ENCODE measurements at places on chromosomes 5 and 9.

DNA sequence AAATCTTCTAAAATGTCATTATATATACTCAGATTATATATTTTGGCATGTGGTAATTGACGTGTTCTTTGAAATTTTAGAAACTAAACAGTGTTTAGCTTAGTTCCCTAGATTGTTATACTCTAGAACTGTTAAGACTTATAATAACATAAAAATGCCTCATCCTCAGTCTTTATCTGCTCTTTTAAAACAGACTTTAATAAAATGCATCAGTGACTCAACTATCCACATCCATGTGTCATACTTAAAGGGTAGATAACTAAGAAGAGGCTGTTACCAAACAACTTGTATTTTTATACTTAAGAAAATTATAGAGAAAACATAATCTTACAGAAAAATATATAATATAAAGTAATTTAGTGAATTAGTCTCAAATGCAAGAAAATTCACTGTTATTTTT is 15.2 kb downstream of the NFIL3 start:
- ATAC-seq: no peak

DNA sequence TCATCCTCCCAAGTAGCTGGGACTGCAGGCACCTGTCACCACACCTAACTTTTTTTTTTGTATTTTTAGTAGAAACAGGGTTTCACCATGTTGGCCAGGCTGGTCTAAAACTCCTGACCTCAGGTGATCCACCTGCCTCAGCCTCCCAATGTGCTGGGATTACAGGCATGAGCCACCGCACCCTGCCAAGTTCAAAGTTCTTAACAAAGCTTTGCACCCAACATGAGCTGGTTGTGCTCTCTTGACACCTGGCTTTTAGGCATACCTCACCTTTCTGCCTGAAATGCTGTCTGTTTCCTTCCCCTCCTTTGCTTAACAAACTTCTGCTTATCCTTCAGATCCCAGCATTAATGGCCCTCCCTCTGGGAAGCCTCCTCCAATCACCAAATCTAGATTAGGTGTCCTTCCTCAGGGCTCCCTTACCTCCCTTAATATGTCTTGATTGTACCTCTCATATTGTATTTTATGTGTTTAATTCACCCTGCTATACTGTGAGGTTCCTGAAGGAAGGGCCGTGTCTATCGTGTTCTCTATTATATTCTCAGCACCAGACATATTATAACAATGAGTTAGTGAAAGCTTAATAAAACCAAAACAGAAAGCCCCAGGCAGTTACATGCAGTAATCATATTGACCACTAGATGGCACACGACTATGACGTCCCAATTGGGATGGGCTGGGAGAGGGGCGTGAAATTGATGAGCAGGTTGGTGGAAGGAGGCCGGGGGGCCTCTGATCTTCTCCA is 62.9 kb upstream of the PPARGC1B start:
- ATAC-seq: peak; percentile 42

- no peak for ATAC-seq
Observed at GRCh38 chr9:105978336-105978735, 284.0 kb downstream of the TMEM38B start.

DNA sequence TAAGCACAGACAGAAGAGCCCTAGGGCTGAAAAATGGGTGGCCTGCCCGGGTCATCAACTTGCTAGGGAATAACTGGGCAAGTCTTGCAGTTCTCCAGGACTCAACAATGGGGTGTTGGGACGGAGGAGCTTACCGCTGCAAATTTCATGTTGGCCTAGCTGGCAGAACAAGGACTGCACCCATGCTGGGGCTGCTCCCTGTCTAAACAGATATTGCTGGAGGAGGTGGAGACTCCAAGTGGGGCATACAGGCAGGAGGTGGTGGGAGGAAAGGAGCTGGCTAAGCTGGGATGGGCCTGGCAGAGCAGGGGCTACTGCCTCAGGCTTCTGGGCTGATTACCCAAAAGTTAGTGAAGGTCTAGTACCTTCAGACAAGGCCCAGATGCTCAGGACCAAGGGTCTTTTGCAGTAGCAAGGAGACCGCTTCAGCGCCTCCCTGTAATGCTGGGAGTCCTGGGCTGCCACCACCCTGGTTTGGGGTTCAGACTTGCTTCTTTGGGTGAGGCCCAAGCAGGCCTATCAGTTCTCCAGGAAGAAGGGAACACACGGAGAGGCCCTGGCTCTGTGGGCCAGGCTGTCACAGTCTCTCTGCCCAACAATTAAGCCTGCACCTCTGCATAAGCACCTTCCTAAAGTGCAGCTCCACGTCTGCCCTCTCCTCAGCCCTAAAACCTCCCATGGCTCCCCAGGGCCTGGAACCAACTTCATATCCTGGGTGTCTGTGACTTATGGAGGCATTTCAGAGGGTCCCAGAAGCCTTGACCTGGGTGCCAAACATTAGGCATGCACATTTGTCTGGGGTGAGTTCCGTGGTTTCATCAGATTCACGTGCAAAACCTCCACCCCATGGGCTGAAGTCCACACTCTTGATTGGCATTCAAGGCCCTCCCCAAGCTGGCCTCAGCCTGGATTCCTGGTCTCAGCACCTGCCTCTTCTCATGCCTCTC is 24.2 kb upstream of the KIF12 start:
- no peak for ATAC-seq

DNA sequence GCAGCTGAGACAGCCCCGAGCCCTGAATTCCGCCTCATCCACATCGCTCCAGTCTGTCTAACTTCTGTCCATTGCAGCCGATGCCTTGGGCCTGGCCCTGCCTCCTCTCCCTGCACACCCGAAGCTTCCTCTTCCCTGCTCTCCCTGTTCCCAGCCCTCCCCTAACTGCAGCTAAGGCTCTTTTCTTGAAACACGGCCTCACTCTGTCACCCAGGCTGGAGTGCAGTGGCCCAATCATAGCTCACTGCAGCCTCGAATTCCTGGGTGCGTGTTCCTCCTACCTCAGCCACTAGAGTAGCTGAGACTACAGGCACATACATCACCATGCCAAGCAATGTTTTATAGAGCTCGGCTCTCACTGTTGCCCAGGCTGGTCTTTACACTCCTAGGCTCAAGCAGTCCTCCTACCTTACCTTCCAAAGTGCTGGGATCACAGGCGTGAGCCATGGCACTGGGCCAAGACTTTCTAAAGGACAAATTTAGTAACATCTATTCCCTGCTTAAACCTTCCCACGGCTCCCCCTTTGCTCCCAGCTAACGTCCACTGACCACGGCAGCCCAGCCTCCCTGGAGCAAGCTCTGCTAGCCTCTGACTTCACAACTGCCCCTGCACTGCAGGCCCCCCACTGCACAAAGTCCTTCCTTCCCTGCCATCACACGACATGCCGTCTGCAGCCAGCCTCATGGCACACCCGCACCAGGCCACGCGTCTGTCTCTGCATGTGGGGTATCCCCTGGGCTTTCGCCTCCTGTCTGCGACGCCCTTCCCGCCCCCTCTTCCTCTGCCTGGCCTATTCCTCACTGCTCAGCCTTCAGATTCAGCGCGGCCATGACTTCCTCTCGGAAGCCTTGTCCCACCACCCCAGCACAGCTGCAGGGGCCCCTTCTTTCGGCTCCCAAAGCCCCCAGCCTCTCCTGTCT is 28.6 kb downstream of the LAMC3 start:
- ATAC-seq: peak; percentile 49

DNA sequence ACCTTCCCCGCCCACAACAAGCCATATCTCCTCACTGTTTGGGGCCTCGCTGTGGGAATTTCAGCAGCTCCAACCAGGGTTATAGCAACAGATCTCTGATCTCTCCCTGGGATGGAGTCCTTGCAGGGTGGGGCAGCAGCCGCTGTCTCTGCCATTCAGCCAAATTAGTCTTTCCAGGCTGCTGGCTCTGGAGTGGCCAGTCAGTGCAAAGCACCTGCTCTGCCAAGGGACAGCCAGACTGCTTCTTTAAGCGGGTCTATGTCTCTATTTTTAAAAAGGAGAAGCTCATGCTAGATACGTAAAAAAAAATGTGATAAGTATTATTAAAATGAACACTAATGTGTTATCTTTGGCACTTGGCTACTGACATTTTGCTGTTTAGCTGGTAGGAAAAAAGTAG is 380.2 kb downstream of the CDH10 start:
- ATAC-seq: no peak

- no peak for ATAC-seq
Observed at GRCh38 chr9:32728181-32728580, 55.2 kb upstream of the TMEM215 start.

GRCh38 chr9:71210326-71210725 is 88.9 kb upstream of the TRPM3 start:
- ATAC-seq: no peak

DNA sequence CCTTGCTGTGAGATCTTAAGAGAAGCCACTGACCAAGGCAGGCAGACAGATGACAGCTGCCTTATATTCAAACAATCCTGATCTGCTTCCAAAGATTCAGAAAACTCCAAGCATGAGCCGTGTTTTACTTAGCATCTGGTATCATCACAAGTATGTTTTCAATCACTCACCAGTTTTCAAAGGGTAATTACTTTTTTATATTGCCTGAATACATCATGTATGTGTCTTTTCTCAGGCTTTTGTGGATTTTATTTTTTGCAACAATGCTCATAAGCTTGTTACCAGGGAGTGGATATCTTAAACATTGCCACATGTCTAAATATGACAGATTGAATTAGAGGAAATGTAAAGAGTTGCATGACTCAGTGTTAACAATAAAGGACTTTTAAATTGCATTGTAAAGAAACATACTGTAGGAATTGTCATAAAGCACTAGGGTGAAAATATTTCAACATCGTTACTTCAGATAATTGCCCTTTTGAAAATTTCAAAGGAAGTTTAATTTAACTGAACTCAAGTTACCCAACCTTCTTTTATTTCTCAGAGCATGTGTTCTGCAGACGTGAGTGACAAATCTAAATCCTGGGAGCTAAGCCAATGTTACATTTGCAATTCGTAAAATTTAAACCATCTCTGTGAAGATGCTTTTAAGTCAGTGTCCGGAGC is 326.1 kb downstream of the PLK2 start:
- peak; percentile 69 for ATAC-seq

DNA sequence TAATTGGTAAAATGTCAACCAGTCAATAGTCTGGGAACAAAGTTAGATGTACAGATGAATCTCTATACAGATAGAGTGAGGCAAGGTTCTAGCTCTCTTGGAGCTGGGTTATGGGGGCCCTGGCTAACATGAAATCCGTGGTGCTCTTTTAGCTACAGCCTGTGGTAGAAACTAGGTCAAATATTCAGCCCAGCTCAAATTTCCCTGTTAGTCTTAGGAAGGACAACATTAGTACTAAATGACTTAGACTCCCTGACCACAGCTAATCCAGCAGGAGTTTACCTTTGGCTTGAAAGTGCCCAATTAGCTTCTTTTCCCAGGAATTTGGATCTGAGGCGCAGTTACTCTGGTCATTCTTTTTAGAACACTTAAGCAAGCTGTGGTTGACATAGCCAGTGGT is 170.5 kb downstream of the DMRTA1 start:
- ATAC-seq: no peak

GRCh38 chr5:54135042-54135441 is 175.3 kb downstream of the ARL15 start:
- ATAC-seq: no peak

DNA sequence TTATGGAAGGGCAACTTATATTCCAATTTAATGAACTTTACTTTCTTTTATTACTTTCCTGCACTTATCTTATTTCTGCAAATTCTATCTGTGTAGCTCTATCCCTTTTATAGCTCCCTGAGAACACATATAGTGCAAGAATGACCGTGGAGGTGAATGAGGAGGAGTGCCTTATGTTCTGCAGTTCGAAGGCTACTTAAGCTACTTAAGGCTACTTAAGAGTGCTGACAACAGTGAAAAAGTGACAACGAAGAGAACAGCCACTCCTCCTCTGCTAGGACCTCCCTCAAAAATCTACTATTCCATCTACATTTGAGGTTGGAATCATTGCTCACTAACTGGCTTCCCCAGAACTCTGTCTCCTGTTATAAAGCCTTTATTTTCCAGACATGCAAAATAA is 1365.7 kb upstream of the C9orf72 start:
- ATAC-seq: no peak

GRCh38 chr5:20286512-20286911 is 298.5 kb upstream of the CDH18 start:
- no peak for ATAC-seq

GRCh38 chr9:112361601-112362000 is 18.3 kb upstream of the HSDL2 start:
- ATAC-seq: no peak

- ATAC-seq: no peak
Observed at GRCh38 chr5:96565582-96566265, 96.5 kb upstream of the CAST start.

DNA sequence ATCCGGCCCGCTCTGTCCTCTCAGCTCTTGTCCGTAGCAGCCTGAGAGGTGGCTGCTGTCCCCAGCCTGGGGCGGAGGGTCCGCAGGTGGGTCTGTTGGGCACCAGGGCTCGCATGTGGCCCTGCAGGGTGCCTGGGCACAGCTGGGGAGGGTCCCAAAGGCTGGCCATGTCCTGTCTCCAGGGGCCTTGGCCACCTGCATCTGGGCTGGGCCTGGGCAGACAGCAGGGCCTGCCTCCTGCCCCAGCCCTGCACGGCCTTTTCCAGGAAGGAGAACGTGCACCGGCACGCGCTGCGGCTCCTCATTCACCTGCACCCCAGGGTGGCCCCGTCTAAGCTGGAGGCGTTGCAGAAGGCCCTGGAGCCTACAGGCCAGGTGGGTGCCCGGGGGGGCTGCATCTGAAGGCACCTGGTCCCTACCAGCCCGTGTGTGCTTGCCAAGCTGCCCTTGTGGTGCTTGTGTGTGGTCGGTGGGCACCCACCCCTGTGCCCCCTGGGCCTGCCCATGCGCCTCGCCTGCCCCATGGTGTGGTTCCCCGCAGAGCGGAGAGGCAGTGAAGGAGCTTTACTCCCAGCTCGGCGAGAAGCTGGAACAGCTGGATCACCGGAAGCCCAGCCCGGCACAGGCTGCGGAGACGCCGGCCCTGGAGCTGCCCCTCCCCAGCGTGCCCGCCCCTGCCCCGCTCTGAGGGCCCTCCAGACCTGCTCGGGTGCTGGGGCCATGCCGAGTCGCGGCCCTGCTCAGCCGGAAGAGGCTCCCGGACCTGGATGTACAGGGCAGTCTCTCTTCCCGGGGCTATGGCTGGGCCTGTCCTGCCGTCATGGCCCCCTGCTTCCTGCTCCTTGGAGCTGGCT is 5.1 kb upstream of the TOR4A start:
- no peak for ATAC-seq

DNA sequence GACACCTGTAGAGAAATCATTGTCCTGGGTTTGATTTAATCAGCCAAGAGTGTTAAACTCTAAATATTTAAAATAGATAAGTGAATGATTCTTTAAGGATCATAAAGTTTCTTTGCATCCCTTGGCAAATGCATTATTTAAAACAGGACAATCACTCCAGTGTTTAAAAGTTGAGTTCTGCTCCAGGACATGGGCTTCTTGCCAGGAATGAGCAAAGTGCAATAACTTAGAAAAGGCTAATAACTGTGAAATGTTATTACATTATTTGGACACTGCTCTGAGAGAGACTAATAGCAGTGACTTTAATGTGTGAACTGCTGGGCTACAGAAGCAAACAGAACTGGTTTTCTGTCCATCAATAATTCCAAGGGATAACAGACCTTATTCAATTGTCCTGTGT is 283.3 kb downstream of the GABRB2 start:
- ATAC-seq: no peak

GRCh38 chr9:136840877-136841645 is 1.2 kb upstream of the AJM1 start:
- peak; percentile 29 for ATAC-seq
